ENCODE measurements at places on chromosomes 1 and 21.

DNA sequence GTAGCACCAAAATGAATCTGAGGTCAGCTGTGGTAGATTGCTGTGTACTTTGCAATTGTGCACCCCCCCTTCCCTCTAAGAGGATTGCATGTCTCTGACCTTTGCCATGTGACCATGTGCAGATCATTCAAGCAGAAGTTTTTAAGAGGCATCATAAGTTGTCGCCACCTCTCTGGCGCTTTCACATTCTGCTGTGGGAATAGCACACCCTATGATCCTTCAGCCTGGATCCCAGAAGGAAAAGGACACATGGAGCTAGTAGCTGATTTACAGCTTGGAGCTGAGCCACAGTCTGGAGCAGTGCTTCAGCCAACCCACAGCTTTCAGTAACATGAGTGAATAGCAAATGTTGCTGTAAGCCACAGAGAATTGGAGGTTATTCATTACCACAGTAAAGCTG lies 158.5 kb downstream of the TSEN15 start:
- no peak for DNase-seq

GRCh38 chr1:26861286-26861701 lies 1.7 kb upstream of the SFN start:
- no peak for DNase-seq

GRCh38 chr1:224528900-224529299 lies 87.2 kb upstream of the CNIH3 start:
- no peak for DNase-seq

DNA sequence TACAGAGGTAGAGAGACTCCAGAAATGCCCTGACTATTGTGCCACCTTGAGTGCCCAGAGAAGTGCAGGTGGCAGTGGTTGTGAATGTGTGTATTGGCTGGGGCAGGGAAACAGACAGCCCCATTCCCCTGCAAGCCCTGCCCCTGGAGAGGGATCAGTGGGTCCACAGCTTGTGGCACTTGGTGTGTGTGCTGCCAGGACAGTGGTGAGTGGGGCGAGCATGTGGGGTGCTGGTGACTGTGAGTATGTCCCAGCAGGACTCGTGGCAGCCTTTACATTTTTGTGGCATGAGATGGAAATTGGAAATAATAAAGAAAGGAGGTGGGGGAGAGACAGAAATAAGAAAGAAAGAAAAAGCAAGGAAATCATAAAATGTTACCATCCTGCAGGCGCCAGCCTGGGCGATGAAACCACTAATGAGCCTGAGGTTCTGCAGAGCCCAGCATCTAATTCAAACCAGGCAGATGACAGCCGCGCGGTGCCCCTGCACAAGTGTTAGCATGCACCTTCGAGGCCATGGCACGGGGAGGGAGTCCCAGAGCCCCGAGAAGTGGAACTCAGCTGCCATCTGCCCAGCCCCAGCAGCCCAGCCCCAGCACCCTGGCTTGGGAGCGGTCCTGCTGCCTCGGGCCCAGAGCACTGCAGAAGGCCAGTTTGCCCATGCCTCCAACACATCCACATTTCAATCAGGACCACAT lies 49.1 kb upstream of the ZBTB40 start:
- DNase-seq: no peak

GRCh38 chr1:43554444-43554992 lies 23.8 kb downstream of the PTPRF start:
- DNase-seq: no peak
